Activated CD4-positive, CD25-positive, alpha-beta regulatory T cell treated with anti-CD3 and anti-CD28 coated beads, Interleukin-2, amount 50 U/mL, for 72 hours (primary cell): ENCODE measurements at places on chromosomes 4 and X.

GRCh38 chr4:78174891-78175290 lies 117.8 kb downstream of the FRAS1 start:
- DNase-seq: no peak

GRCh38 chr4:188992706-188993105 lies 853.5 kb downstream of the TRIML1 start:
- no peak for DNase-seq

- DNase-seq: no peak
Observed at GRCh38 chr4:94276204-94276603, 66.4 kb downstream of the HPGDS start.

GRCh38 chr4:55321707-55322264 lies 24.3 kb upstream of the SRD5A3 start:
- DNase-seq: peak; percentile 40

DNA sequence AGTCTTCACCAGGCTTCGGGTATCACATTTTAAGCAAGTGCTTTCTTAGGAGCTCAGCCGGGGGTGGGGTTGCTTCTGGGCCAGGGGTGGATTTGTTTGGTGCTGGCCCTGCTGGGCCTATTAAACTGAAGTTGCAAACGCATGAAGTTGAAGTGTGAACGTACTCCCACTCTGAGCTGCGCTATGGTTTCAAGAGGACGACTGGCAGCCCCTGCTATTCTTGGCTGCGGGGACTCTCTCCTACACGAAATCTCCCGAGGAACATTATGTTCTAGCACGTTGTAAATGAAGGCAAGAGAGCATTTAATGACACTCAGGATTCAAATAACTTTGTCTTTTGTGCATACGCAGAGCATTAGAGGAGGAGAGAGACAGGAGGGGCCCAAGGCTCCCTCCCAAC lies 401.3 kb upstream of the BOD1L1 start:
- no peak for DNase-seq

- no peak for DNase-seq
Observed at GRCh38 chrX:6029014-6029413, 199.7 kb downstream of the NLGN4X start.

GRCh38 chr4:185344743-185345538 lies 50.8 kb downstream of the LRP2BP start:
- no peak for DNase-seq

DNA sequence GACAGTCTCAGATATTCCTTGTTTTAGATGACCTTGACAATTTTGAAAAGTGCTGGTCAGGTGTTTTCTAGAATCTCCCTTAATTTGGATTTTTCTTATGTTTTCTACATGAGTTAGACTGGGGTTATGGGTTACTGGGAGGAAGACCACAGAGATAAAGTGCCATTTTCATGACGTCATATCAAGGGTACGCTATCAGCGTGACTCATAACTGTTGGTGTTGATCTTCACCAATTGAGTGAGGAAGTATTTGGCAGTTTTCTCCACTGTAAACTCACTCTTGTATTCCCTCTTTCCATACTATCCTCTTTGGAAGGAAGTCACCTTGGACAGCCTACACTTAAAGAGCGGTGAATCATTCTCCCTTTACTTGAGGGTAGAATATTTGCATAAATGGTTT lies 56.9 kb downstream of the MAGEC1 start:
- no peak for DNase-seq
